ENCODE measurements at places on chromosomes 16 and 17.
A peak's percentile ranks its signal among the peaks of the same experiment; 100 is the strongest.

GRCh38 chr17:75159196-75160031 is 5.1 kb upstream of the JPT1 start:
- no peak for DNase-seq

DNA sequence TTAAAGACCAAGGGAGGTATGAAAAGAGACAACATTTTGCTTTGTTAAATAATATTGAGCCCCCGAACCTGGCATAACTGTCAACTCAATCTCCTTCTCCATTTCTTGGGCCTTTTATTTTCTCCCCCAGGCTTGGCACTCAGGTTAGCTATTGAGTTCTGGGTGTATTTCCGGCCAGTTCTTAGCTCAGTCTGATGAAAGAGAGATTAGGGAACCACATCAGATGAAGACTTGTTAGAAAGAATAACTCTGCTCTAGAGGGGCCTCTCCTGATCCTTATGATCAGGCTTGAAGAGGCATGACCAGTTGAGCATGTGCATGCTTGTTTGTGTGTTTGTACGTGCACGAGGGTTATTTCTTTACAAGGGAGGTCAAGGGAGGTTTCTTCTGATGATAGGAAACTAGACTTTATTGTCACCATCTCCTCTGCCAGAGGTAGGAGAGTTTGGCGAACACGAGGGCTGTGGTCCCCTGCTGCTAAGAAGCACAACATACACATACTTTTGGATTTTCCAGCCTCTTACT is 29.2 kb upstream of the HS3ST2 start:
- no peak for DNase-seq

GRCh38 chr17:4566785-4567184 is 6.4 kb upstream of the GGT6 start:
- no peak for DNase-seq

GRCh38 chr16:79537584-79537983 is 63.0 kb downstream of the MAF start:
- DNase-seq = no peak

- no peak for DNase-seq
Observed at GRCh38 chr16:8183176-8184099, 406.9 kb downstream of the TMEM114 start.

GRCh38 chr16:87848676-87849345 is 20.5 kb downstream of the SLC7A5 start:
- DNase-seq = no peak

DNA sequence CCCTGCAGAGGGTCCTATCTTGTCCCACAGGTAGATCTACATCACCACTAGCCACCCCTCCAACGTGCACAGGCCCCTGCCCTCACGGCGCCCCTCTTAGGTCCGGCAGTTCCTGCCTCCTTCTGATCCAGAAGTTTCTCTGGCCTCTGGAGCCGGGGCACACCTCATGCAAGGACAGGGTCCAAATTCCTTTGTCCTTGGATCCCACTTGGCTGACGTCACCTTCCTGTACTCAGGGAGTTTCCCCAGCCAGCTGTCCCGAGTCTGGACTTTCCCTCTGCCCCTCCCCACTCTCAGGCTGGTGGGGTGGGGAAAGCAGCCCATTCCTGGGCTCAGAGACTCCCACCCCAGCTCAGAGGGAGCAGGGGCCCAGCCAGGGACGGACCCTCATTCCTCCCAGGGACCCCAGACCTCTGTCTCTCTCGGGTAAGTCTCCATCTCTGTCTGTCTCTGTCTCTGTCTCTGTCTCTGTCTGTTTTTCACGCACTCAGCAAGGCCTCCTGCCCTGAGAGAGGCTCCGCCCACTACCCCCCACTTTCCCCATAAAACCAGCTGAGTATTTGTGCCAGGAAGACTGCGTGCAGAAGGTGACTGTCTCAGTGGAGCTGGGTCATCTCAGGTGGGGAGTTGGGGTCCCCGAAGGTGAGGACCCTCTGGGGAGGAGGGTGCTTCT is at the start of gene IL32:
Gene IL32, plus strand, starts transcription at position 572 of the 673 bp plus-strand sequence. CDS start 172 bp downstream, outside the sequence.
- DNase-seq = no peak

GRCh38 chr17:80859002-80859941 is 132.4 kb upstream of the CHMP6 start:
- no peak for DNase-seq

GRCh38 chr16:55773859-55774549 is 58.9 kb downstream of the CES1 start:
- peak; percentile 66 for DNase-seq

- DNase-seq = no peak
Observed at GRCh38 chr17:55289106-55289446, 24.3 kb downstream of the HLF start.

GRCh38 chr16:57406881-57407280 is 2.3 kb downstream of the CCL17 start:
- no peak for DNase-seq

DNA sequence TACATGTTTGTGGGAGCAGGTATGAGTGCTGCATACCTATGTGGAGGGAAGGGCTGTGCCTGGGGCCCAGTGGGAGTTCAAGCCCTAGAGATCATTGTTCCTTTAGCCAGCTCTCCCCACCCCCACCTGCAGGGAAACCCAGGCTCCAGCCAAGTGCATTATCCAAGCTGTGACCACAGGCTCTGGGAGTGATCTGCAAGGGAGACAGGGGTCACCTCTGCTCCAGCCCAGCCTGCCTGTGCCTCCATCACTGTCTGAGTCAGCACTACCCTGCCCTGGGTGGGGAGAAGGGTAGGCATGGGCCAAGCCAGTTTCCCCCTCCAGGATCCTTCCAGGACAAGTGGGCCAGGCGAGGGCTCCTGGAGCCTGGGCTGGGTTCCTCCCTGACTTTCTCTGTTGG is 32.1 kb upstream of the SBK1 start:
- no peak for DNase-seq

- no peak for DNase-seq
Observed at GRCh38 chr17:16477255-16477654, 14.7 kb downstream of the LRRC75A start.

DNA sequence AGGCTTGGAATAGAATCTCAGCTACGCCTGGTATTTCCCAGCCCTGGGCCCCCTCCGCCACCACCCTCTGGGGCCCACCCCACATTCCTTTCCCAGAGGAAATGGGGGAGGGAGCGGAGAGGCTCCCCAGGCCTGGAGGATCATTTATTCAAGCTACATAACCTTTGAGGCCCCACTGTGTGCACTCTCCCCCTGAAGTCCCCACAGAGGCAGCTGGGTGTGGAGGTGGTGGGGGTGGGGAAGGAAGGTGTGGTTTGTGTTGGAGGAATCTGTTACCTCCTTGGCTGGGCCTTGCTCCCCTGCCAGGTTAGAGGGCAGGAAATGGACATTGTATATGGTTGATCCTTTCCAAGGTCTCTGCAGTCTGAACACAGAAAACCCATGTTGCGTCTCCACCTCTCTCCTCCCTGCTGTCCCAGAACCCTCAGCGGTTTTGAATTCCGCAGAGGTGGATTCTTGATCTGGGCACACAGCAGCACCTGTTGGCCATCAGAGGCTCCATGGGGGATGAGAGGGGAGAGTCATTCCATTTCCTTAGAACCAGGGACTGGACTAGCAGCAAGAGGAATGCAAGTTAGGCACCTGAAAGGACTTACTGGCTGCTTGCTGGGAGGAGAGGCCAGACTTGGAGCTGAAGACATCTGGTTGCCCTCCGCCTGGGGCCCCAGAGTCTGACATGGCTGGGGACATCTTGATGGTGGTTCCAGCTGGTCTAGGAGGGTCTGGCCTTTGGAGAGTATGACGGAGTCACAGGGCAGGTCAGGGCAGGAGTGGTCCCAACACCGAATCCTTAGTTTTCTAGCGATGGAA is 23.0 kb downstream of the ARHGAP23 start:
- DNase-seq = no peak

DNA sequence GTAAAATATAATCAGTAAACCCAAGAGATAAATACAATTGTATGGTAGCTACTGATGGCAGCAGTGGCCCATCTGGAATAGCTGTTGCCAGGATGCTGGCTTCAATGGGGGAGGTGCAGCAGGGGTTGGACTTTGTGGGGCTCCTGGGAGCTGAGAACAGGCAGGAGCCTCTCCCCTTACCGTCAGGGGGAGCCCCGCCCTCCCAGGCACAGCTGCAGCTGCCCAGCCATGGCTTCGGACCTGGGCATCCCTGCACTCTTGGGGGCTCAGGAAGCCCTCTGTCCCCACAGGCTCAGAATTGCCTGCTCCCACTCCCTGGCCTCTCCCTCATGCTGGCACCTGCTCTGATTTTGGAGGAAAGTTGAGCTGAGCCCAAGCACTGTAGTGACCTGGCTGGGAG is 741.1 kb downstream of the CDH11 start:
- DNase-seq = no peak

- DNase-seq = no peak
Observed at GRCh38 chr17:45073414-45074070, 12.4 kb downstream of the NMT1 start.

DNA sequence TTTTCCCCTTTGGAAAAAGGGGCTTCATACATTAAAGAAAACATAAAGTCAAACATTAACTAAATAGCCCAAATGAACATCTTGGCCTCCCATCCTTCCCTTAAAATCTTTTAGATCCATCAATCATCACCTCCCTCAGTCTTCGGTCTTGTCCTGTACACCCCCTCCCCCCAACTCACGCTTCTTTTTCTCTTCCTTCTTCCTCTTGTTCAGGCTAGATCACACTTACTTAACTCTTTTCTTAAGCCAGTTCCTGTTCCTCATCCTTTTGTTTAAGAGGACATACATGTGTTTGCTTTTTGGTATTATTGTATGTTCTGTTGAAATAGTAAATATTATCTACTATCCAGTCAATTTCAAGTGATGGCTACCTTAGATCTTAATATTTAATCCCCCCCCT is 5.5 kb downstream of the MFSD6L start:
- DNase-seq = no peak

DNA sequence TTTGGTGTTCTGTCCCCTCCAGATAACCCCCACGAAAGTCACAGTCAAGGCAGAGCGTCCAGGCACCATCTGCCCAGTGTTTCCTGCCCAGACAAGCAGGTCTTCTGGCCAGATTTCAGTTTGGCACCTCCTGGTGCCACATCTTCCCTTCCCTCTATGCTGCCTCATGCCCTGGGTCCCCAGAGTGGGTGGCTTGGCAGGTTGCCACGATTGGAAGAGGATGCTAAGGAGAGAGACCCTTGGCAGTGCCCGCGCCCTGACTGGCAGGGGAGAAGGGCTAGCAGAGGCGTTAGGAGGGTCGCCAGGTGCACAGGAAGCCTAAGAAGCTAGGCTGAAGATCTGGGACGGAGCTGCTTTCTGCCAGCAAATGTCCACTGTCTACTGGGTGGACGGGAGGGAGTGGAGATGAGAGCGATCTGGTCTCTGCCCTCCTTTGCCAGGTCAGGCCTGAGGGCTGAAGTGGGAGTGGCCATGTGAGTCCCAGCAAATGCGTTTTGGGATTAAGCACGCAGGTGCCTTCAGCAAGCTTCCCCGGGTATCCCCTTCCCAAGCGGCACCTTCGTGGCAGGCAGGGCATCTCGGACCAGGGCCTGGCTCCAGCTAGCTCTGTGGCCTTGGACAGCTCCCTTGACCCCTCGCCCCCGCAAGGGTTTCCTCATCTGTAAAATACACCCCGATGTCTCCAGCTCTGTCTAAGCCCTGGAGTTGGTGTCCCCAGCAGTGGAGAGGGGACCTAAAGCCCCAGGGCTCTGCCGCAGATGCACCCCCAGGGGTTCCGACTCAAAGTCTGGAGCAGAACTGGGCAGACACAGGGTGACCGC is 13.4 kb upstream of the CD300A start:
- DNase-seq = no peak

DNA sequence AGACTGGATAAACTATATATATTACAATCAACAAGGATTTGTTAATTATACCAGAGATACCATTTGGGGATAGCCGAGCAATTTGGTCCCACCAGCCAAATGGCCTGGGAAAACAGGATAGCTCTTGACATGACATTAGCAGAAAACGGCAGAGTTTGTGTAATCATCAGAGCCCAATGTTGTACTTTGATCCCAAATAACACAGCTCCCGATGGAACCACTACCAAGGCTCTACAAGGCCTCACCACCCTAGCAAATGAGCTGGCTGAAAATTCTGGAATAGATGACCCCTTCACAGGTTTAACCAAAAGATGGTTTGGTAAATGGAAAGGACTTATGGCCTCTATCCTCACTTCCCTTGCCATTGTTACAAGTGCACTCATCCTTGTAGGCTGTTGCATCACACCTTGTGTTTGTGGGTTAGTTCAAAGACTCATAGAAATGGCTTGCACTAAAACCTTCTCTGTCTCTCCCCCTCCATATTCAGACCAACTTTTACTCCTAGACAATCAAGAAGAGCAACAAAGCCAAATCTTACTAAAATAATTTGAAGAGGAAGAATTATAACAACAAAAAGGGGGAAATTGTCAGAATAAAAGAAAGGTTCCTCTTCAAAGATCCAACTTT is 9.5 kb downstream of the TXNL4B start:
- DNase-seq = no peak

DNA sequence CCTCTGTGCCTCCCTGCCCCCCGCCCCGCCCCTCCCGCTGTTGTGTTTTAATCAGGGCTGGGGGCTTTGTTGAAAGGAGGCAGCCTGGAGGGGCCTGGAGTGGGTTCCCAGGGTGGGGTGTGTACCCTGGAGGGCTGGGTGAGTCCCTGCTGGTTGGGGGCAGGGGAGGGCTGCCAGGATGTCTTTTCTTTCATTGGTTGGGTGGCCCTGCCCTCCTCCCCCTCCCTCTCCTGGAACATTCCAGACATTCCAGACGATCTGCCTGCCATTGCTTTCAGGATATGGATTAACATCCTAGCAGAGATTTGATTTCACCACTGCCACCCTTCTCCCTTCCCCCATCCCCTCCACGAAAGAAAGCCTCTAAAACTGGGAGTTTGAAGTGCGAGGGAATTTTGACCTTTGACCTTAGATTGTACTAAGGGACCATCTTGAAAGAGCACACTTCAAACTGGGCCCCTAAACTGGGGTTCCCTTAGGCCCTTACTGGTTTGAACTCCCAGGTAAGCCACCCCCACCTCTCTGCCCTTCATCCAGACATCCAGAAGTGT is 25.3 kb downstream of the IGF2BP1 start:
- DNase-seq = no peak

Measured in osteocyte (in vitro differentiated cells).